ENCODE measurements at places on chromosomes 16 and 17.

DNA sequence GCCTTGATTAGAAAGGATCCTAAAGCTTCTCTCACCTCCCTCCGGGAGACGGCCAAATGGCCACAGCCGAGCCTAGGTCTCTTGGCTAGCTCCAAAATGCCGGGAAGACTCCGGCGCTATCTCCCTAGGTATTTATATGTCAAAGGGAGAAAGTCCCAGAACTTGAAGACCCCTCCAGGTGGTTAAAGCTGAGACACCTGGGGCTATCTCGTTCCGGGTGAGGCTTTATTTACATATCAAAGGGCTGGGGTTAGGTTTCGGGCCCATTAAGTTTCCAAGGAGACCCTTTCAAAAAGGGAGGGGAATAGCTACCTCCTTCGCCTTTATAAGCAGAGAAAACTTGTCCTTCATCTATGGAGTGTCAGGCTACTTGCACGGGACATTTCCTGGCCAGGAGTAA, 70.9 kb upstream of the KIFC3 start:
- DNase-seq: no peak

DNA sequence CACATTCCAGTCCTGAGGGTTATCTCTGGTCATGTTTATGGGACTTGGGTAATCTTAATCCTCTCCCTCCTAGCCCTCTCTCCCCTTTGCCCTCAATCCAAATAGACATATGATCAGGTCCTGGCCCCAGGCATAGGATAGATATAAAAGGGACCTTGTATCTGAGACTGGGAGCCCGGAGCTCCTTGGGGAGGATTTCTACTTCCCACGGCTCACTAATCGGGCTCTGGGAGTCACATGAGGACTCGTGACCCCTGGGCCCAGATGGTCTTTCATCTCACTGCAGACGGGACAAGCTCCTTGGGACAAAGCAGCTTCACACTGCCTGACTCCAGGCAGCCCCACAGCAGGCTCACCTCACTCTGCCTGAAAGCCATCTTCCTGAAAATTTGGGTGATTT, 57.8 kb upstream of the LYRM9 start:
- DNase-seq: no peak

DNA sequence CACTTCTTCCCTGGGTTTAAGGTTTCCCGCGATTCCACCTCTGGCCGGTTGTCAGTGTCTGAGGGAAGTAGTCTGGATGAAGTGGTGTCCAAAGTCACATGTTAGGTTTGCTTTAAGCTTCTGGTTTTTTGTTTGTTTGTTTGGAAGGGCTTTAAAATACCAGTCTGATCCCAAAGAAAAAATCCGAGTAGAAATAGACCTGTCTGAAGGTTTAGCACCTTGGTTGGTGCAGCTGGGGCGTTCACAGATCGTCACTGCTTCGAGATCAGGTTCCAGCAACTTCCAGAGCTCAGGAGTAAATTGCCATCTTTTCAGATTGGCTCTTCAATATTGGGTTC, 567 bp downstream of the TMEM97 start:
- DNase-seq: no peak

- peak; percentile 53 for DNase-seq
Measured at GRCh38 chr17:44408786-44409185, 19.3 kb upstream of the ITGA2B start.

DNA sequence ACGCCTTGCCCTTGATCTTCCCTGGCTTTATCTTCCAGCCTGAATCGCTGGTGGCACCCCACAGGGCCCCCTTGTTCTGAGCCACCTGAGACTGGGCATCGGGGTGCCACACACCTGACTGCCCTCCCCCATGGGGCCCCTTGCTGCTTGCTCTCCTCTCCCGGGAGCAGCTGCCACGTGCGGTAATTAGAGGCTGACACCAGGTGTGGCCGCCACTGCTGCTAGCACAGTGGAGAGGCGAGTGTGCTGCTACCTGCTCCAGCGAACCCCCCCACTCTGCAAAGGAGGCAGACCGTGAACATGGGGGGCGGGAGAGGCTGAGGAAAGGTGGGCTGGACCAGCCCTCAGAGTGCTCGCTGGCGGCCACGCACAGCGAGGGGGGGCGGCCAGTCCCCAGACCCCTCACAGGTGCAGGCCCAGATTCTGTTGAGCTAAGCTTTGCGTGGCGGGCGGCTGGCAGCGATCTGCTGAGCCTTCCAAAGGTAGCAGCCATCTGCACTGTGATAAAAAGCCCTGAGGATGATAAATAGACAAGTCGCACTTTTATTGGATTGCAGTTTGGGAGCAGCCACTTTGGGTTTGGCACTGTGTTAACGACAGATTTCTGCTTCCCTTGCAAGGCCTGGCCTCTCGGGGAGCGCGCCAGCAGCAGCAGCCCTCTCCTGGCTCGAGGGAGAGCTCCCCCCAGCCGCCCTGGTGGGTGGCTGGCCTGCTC, 167.9 kb upstream of the GSE1 start:
- DNase-seq: no peak

- DNase-seq: no peak
Measured at GRCh38 chr17:9120471-9120870, 99.2 kb downstream of the NTN1 start.

GRCh38 chr17:8162233-8162996, at the start of gene VAMP2:
Gene VAMP2, minus strand, starts transcription at chr17:8162948. Its CDS starts 69 bp downstream, at chr17:8162879.
- DNase-seq: peak; percentile 81

DNA sequence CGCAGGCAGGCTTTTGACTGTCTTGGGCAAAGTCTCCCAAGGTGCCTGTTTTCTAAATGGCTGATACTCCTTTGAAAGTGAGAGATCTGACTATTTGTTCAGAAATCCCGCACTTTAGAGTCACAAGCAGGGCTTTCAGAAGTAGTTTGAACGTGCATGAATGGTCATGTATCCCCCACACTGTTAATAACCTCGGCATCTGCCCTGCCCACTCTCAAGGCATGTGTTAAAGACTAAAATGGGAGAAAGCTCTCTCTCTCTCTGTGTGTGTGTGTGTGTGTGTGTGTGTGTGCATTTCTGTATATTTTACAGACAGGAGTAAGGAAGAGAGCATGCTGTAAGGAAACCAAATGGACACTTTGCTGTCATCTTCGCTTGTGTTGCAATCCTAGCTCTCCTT, 163.7 kb downstream of the MAF start:
- no peak for DNase-seq

DNA sequence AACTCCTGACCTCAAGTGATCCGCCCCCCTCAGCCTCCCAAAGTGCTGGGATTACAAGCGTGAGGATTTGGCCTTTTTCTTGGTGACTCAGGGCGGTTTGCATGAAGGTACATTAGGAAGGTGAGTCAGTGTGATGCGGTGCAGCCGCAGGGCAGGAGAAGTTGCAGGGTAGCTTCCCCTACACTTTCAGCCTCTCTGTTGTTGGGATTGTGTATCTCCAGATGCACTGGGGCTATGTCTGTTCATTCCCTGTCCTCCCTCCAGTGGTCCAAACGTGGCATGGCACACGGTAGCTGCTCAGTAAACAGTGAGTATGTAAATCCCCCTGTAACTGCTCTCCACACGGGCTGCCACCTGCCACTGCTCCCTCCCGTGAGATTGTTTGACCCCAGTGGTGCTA, 109.1 kb upstream of the CDC42EP4 start:
- no peak for DNase-seq

DNA sequence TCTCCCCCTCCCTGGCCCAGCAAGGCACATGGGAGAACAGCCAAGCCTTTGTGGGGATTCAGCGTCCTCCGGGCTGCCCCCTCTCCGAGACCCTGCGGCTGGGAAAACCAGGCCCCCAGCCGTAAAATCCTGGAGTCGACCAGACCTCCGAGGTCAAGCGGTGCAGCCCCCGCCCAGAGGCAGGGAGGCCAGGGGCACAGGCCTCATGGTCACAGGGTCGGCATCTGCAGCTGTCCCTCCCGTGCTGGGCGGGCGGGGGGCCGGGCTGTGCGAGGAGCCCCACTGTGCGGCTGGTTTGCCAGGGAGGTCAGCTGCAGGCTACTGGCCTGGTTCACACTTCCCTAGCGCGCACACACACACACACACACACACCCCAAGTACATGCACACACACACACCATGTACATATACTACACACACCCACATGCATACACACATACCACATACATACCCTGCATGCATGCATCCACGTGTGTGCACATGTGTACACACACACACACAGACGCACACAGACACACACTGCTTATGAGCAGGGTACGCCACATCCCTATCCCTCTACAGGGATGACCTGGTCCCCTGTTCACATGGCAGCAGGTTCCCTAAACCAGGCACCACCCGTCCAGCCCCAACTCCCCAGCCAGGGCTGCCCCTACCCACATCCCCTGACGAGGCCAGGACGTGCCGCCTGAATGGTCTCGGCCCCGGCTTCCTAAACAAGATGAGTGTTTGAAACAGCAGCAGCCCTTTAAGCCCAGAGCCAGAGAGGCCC, 108.9 kb upstream of the CIBAR2 start:
- no peak for DNase-seq

DNA sequence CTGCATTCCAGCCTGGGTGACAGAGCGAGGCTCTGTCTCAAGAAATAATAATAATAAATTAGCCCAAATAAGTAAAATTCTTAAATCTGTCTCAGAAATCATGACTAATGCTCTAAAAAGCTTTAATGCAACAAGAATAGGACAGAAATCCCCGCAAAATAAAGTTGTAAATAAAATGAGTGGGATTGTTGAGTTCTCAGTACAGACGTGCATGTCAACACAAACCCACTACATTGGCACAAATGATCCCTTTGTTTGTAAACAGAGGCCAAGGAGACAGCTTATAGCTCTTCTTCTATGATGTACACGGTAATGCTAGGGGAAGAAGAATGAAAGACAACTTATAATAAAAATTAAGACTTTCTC, 6.0 kb downstream of the STAT5B start:
- DNase-seq: no peak

- no peak for DNase-seq
Measured at GRCh38 chr17:37828651-37829124, 83.8 kb upstream of the HNF1B start.

GRCh38 chr17:81540676-81541027, 11.5 kb downstream of the FAAP100 start:
- no peak for DNase-seq

DNA sequence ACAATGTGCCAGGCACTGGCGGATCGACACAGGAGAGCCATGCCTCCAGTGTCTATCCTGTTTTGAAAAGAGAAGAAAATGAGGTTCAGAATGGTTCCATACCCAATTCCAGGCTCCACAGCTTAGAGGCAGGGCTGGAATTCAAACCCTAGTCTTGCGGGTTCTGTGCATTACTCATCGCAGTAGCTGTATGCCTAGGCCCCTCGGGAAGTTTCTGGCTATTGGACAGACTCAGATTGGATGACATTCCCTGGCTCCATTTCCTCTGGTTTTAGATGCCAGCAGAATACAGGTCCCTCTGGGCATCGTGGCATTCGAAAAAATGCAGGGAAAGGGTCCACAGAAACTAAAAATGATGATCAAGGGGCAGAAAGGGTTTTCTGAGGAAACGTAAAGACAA, 184.7 kb downstream of the COPRS start:
- DNase-seq: no peak

DNA sequence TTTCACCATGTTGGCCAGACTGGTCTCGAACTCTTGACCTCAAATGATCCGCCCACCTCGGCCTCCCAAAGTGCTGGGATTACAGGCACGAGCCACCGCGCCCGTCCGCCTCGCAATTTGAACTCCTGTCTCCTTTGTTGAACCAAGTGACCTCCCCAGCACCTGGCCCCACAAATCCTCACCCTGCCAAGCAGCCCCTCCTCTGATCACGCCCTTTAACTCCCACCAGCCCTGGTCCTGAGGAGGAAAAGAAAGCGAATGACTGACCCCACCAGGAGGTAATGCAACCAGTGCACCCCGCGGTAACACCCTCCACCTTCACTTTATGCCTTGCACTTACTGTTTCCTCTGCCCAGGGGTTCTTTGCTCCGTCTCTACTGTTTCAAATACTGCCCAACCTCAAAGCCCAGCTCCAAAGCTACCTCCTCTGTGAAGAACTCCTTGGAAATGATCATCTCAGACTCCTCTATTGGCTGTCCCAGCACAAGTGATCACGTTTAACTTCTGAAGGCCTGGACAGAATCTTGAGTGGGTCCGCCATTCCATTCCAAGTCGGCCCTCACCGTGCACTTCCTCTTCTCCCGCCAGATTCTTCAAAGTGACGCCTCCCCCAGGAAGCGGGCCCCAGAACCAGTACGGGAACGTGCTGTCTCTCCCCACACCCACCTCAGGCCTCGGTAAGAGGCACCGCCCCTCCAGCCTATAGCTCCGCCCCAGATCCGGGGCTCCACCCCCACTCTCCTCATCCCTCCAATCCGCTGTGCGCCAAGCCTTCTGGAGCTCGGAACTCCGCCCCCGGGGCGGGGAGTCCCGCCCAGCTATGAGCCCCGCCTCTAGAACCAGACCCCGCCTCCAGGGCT, 4.4 kb downstream of the CD19 start:
- DNase-seq: peak; percentile 93

DNA sequence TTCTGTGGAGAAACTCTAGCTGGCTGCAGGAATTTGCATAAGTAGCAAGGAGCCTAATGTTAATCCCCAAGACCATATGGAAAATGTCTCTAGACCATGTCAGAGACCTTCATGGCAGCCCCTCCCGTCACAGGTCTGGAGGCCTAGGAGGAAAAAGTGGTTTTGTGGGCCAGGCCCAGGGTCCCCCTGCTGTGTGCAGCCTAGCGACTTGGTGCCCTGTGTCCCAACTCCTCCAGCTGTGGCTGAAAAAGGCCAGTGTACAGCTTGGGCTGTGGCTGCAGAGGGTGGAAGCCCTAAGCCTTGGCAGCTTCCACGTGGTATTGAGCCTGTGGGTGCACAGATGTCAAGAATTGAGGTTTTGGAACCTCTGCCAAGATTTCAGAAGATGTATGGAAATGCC, 306.9 kb upstream of the CA10 start:
- no peak for DNase-seq

DNA sequence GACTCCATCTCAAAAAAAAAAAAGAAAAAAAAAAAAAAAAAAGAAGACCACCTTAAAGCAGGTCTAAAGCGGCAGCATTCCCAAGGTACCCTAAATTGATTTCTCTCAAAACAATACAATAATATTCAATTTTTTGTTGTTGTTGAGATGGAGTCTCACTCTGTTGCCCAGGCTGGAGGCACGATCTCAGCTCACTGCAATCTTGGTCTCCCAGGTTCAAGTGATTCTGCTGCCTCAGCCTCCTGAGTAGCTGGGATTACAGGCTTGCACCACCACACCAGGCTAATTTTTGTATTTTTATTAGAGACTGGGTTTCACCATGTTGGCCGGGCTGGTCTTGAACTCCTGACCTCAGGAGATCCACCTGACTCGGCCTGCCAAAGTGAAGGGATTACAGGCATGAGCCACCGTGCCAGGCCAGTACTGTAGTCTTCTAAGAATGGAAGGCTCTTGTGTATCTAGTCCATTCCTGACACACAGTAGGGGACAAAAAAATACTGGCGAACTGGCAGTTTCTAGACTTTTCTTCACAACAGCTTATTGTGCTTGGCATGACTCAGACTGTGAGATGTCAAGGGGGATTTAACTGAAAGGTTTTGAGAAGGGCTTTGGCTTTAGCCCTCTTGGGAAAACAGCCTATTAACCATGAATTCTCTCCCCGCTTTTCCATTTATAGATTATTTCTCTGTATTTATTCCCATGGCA, 17.3 kb downstream of the CDR2 start:
- DNase-seq: no peak

Measured in GM10248 (cell line).